Upper lobe of right lung (tissue), 1 donor: ENCODE measurements at places on chromosomes 7 and 10. TPM values are rescaled to one million over a fixed set of nuclear protein-coding genes. Genes with fewer than 3 reads are reported as not detected.

- no peaks in the 10 kb centered on the region for H3K27me3 ChIP-seq
- H3K36me3 ChIP-seq = no peaks in the 10 kb centered on the region
- H3K27ac ChIP-seq = no peak overlapping the region
- H3K4me1 ChIP-seq = no peaks in the 10 kb centered on the region
- no peak for DNase-seq
These were observed 79.6 kb downstream of the ANKRD7 start for GRCh38 chr7:118304100-118304499.

- H3K4me3 ChIP-seq = no peak overlapping the region
- DNase-seq = no peak
- no peaks in the 10 kb centered on the region for H3K36me3 ChIP-seq
- no peak overlapping the region for H3K27ac ChIP-seq
- no peaks in the 10 kb centered on the region for H3K4me1 ChIP-seq
These were observed 146.3 kb downstream of the TRIL start for GRCh38 chr7:28811701-28812430.

GRCh38 chr10:96513305-96513697 is 425 bp downstream of the TLL2 start:
- no peak for DNase-seq
- no peaks in the 10 kb centered on the region for H3K36me3 ChIP-seq
- H3K27ac ChIP-seq = no peak overlapping the region

GRCh38 chr7:50557099-50557498 is 8.1 kb downstream of the DDC start:
- H3K4me1 ChIP-seq = peaks cover 5% of the 10 kb centered on the region
- H3K27me3 ChIP-seq = no peaks in the 10 kb centered on the region
- no peak for DNase-seq
- no peak overlapping the region for H3K4me3 ChIP-seq
- no peaks in the 10 kb centered on the region for H3K36me3 ChIP-seq

Gene OPALIN
- total RNA-seq = not detected

Gene PSMG3
- total RNA-seq = 20.3 TPM

GRCh38 chr7:81186691-81187090 is 267.8 kb upstream of the SEMA3C start:
- no peaks in the 10 kb centered on the region for H3K27me3 ChIP-seq
- H3K4me1 ChIP-seq = no peaks in the 10 kb centered on the region
- H3K27ac ChIP-seq = no peak overlapping the region
- no peaks in the 10 kb centered on the region for H3K36me3 ChIP-seq

Gene PAPOLB
- total RNA-seq = 0.38 TPM

DNA sequence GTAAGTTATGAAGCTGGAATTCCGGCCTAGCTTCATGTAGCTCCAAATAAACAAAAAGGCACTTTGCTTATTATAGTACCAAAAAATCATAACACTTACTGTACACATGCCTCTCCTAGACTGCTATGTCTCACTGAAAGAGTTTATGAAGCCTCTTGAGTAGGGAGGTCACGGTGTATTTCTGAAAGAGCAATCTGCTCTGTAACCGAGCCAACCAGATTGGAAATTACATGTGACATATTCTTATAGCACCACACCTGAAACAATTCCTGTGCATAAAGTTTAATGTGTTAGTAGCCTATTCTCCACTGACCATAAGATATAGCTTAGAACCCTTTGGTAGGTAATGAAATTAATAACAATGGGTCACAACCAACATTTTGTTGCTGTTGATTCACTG is 1.3 kb upstream of the FAM3C start:
- H3K4me3 ChIP-seq = no peak overlapping the region
- no peaks in the 10 kb centered on the region for H3K36me3 ChIP-seq
- peaks cover 19% of the 10 kb centered on the region for H3K4me1 ChIP-seq
- no peak for DNase-seq

Gene CUZD1
- 0.78 TPM for total RNA-seq

Gene NHLRC2
- 46.1 TPM for total RNA-seq

DNA sequence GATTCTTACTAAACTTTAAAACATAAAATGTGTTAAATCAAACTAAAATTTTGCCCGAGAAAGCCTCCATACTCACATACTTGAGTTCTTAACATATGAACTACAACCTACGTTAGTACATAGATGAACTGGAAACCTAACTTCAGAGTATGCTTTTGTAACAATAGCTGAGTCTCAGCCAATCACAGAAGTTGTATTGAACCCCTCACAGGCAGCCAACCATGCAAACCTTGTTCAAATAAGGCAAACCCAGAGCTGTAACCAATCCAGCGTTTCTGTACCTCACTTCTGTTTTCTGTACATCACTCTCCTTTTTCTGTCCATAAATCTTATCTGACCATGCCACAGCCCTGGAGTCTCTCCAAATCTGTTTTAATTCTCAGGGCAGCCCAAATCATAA is 157.3 kb upstream of the COL1A2 start:
- no peak overlapping the region for H3K4me3 ChIP-seq
- H3K36me3 ChIP-seq = no peaks in the 10 kb centered on the region

Gene THNSL1
- total RNA-seq = 3.0 TPM

Gene HOXA5
- 16.0 TPM for total RNA-seq

Gene DGKB
- not detected for total RNA-seq

Gene TUBAL3
- total RNA-seq = not detected

DNA sequence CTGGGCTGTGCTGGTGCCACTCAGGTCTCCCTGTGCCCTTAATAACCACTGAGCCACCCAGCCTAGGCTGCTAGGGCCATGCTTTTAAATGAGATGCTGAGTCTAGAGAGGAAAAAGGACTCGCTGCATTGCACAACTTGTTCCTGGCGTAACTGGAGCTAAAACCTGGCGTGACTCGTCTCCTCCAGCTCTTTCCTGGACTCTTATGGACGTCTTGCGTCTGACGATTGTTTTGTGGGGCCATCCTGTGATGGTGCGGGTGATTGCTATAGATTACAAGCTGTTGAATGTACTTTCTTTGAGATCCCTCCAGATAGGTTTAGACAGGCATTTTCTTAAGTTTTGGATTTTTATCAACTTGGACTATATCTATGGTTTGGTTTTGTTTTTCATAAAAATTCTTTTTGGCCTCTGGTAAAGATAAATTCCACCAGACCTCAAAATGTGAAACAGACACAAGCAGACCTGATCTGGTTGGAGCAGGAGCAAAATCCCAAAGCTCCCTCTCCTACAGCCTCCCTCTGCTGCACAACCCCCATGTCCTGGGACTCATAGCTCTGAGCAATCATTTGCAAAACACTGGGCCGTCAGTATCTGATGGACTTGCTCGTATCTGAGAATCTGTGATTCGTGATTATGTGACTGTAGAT is 230.3 kb downstream of the ARHGAP12 start:
- peaks cover 64% of the 10 kb centered on the region for H3K4me1 ChIP-seq
- H3K36me3 ChIP-seq = no peaks in the 10 kb centered on the region
- H3K27me3 ChIP-seq = no peaks in the 10 kb centered on the region
- DNase-seq = no peak
- H3K27ac ChIP-seq = peak overlapping the region; percentile 95

DNA sequence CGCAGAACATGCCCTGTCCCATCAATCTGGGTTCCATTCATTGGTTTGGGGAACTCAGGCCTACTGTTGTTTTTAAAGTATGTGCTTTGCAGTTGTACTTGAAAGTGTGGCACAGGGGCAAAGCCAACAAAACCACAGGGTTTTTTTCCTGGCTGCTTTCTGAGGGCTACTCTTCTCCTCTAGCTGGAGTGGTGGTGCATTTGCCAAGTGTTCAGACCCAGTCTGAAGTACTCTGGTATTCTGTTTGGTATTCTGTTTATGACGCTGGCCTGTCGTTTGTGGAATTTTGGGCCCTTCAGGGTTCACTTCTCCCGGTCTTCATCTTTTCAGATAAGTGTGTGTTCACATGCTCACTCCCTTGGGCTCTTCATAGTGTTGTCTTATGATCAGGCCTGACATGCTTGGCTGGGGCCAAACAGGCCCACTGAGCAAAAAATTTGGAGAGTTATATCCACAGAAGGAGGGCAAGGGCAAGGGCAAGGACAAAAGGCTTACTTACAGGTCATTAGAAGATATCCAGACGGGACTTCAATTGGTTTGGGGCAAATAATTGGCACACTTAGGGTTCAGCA is 26.3 kb downstream of the SLC26A4 start:
- H3K27me3 ChIP-seq = no peaks in the 10 kb centered on the region
- no peak overlapping the region for H3K4me3 ChIP-seq
- H3K4me1 ChIP-seq = no peaks in the 10 kb centered on the region
- no peaks in the 10 kb centered on the region for H3K36me3 ChIP-seq

DNA sequence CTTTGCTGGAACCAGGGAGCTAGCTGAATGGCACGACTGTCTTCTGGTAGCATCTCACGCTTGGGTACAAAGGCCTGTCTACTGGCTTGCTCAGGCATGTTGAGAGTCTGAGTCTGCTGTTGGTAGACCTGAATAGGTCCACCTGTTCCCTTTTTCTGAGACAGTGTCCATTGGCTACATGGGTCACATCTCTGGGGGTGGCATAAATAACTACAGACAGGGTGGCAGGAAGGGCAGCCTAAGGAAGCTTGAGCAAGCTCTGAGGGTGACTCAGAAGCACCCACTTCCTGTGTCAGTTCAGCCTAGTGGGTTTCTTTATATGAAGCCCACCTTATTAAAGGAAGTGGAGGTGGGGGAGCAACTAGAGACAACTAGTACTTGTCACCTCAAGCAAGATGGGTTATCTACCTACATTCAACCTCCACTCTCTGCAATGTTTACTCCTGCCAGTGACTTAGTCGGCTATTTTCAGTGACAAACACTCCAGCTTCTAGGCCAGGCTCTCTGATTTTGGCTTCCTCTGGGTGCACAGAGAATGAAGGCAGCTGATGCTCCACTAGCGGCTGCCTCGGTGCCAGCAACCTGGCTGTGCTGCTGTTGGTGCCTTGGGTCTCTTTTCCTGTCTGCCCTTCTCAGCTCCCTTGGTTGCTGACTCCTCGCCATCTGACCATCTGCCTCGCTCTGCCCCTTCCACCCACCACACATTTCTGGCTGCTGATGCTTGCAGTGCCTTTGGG is 5.7 kb upstream of the ZYX start:
- H3K27me3 ChIP-seq = no peaks in the 10 kb centered on the region
- H3K4me1 ChIP-seq = peaks cover 34% of the 10 kb centered on the region
- H3K27ac ChIP-seq = peak overlapping the region; percentile 74
- no peaks in the 10 kb centered on the region for H3K36me3 ChIP-seq

- H3K27me3 ChIP-seq = no peaks in the 10 kb centered on the region
- no peaks in the 10 kb centered on the region for H3K36me3 ChIP-seq
- H3K27ac ChIP-seq = peak overlapping the region; percentile 31
- peaks cover 6% of the 10 kb centered on the region for H3K4me1 ChIP-seq
These were observed 412.1 kb downstream of the SUGCT start for GRCh38 chr7:40546616-40547501.

- H3K27me3 ChIP-seq = no peaks in the 10 kb centered on the region
- no peak overlapping the region for H3K4me3 ChIP-seq
- DNase-seq = no peak
- H3K27ac ChIP-seq = no peak overlapping the region
These were observed 486.1 kb upstream of the COBL start for GRCh38 chr7:51802718-51803117.

- H3K27me3 ChIP-seq = no peaks in the 10 kb centered on the region
- H3K27ac ChIP-seq = peak overlapping the region; percentile 77
These were observed 87.2 kb downstream of the RNF216 start for GRCh38 chr7:5694221-5694754.

DNA sequence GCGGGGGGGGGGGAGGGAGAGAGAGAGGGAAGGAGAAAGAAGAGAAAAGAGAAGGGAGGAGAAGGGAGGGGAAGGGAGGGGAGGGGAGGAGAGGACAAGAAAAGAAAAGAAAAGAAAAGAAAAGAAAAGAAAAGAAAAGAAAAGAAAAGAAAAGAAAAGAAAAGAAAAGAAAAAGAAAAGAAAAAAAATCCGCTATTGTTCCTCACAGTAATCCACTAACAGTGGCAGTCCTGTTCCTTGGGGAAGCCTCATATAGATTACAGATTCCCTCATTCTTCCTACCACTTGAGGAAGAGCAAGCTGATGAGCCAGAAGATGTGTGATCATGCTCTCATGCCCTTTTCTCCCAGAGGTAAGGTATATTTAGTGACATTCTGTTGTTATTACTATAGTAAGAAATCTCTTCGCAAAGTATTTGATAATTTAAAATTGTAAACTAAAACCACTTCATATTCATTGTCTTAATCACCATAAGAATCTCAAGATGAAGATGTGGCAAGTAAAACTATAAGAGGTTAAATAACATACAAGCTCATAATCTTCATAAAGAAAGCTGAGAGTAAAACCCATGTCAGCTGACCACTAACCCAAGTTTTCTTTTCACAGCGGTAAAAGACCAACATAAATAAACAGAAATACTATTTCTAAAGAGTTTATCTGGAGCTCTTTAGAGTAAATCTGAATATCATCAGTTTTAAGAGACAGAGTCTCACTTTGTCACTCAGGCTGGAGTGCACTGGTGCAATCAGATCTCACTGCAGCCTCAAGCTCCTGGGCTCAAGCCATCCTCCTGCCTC is 128.1 kb downstream of the JMJD1C start:
- H3K27me3 ChIP-seq = no peaks in the 10 kb centered on the region
- H3K4me1 ChIP-seq = no peaks in the 10 kb centered on the region
- H3K27ac ChIP-seq = no peak overlapping the region

GRCh38 chr10:109978481-109978880 is 29.3 kb upstream of the ADD3 start:
- H3K27ac ChIP-seq = no peak overlapping the region
- H3K4me1 ChIP-seq = no peaks in the 10 kb centered on the region
- no peak for DNase-seq
- H3K4me3 ChIP-seq = no peak overlapping the region
- H3K27me3 ChIP-seq = no peaks in the 10 kb centered on the region

Gene RPEL1
- not detected for total RNA-seq

Gene ZP3
- 0.84 TPM for total RNA-seq

GRCh38 chr10:69673521-69673920 is 43.5 kb downstream of the FAM241B start:
- H3K4me3 ChIP-seq = no peak overlapping the region
- H3K27me3 ChIP-seq = no peaks in the 10 kb centered on the region
- H3K27ac ChIP-seq = no peak overlapping the region
- DNase-seq = no peak

- no peak for DNase-seq
- no peak overlapping the region for H3K27ac ChIP-seq
- H3K36me3 ChIP-seq = no peaks in the 10 kb centered on the region
These were observed 18.9 kb downstream of the JMJD1C start for GRCh38 chr10:63446716-63447440.

- H3K36me3 ChIP-seq = no peaks in the 10 kb centered on the region
- no peak for DNase-seq
- H3K27ac ChIP-seq = no peak within 1 kb of the TSS
- peak within 1 kb of the TSS; percentile 39 for H3K4me3 ChIP-seq
- H3K27me3 ChIP-seq = peaks cover 100% of the 10 kb centered on the region
These were observed at the start of gene HMX3 for GRCh38 chr10:123135415-123136141. Gene HMX3 (plus strand): TSS chr10:123135970. CDS start chr10:123136051, 81 bp downstream.
